Sciatic nerve (tissue), 2 donors: ENCODE measurements at places on chromosomes 16 and 17. TPM values are rescaled to one million over a fixed set of nuclear protein-coding genes. Genes with fewer than 3 reads are reported as not detected.
A peak's percentile ranks its signal among the peaks of the same experiment; 100 is the strongest.

DNA sequence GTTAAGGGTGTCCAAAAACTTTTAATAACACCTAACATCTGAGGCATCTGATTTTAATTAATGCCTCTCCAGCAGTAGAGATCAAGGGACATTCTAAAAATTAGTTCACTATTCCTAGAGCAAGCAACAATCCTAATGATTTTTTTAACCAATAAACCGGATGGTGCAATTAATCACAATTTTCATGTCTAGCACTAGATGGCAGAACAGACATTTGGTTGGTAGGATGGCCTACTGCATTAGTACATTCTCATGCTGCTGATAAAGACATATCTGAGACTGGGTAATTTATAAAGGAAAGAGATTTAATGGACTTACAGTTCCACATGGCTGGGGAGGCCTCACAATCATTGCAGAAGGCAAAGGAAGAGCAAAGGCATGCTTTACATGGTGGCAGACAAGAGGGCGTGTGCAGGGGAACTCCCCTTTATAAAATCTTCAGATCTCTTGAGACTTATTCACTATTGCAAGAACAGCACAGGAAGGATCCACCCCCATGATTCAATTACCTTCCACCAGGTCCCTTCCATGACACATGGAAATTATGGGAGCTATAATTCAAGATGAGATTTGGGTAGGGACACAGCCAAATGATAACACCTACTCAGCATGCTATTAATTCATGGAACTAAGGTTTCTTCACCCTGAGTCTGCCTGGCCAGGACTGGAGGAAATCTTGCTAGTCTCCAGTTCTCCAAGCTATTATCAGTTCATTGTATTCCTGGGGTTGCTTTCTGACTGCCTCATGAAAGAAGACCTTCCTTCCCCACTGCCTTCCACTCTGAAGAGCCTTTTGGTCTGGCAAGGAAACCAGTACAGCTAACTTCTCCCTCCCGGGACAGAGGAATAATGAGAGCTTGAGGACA, 24.8 kb downstream of the HS3ST3A1 start:
- DNase-seq: no peak

Gene ITFG1
- 50.0 TPM for total RNA-seq

GRCh38 chr17:72063756-72064450, 56.9 kb upstream of the SOX9 start:
- no peak for DNase-seq

Gene FAM171A2
- total RNA-seq: 3.7 TPM

Gene DLX4
- total RNA-seq: not detected

- DNase-seq: no peak
Observed at GRCh38 chr17:68840073-68840472, 115.1 kb downstream of the ABCA8 start.

- DNase-seq: no peak
Observed at GRCh38 chr16:89443727-89444084, 46.7 kb downstream of the ANKRD11 start.

- DNase-seq: no peak
Observed at GRCh38 chr17:66980896-66981295, 16.4 kb downstream of the CACNG4 start.

Gene EVPLL
- not detected for total RNA-seq

Gene LRRC37A2
- total RNA-seq: 15.2 TPM

- peak; percentile 92 for DNase-seq
Observed at GRCh38 chr16:28935924-28936783, 4.4 kb downstream of the CD19 start.

GRCh38 chr16:3021449-3022207, 1.5 kb downstream of the TNFRSF12A start:
- DNase-seq: peak; percentile 88

- DNase-seq: no peak
Observed at GRCh38 chr16:52500963-52501362, 46.0 kb downstream of the TOX3 start.

Gene CD300A
- 13.0 TPM for total RNA-seq

Gene PTX4
- not detected for total RNA-seq

- no peak for DNase-seq
Observed at GRCh38 chr16:54171626-54172537, 114.7 kb downstream of the IRX3 start.

DNA sequence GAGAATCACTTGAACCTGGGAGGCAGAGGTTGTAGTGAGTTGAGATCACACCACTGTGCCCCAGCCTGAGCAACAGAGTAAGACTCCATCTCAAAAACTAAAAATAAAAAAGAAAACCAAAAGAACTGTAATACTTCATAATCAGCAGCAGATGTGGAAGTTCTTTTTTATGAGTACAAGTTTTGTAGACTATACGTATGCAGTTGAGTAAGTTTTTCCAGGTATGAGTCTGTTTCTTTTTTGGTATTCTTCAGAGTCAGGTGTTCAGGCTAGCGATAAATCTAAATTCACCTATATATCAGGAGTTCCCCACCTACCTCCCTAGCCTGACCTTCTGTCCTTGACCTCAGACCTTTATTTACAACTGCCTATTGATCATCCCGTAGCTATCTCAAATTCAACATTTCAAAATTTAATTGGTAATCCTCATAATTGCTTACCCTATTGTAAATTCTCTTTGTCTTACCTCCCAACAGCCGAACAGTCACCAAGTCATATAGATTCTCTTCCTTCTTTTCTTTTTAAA, 10.7 kb downstream of the DCTN5 start:
- no peak for DNase-seq

GRCh38 chr17:65193305-65193704, 56.1 kb downstream of the RGS9 start:
- DNase-seq: no peak

DNA sequence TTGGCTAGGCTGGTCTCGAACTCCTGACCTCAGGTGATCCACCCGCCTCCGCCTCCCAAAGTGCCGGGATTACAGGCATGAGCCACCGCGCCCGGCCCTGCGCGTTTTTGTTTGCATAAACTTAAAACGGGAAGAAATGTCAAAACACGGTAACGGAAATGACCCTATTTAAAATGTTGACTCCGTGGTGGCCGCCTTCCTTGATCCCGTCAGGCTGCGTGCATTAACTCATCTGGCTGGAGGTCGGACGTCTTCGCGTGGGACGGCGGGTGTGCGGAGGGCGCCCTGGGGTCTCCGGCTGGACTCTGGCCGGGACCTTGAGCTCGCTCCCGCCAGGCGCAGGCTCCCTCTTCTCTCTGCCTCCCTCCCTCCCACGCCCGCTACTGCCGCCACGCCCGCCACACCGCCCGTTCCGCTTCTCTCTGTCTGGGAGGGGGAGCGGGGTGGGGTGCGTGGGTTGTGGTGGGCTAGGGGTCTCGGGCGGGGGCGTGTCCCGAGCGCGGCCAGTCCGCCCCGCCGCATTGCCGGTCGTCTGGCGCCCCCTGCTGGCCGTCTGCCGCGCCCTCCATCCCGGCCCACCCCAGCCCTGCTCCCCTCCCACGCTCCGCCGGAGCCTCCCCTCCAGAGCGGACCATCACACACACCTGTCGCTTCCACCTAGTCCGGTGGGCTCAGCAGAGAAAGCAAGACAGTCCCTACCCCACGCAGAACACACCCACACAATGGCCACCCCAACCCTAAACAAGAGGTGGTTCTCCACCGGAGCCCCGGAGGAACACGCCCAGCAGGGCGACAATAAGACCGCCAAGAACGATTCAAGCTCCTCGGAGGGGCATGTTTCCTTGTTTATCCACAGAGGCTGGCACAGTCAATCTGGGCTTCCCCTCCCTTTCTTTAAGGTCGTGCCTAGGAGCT, 1.2 kb upstream of the CCDC42 start:
- DNase-seq: peak; percentile 87

Gene BAHCC1
- 47.8 TPM for total RNA-seq

DNA sequence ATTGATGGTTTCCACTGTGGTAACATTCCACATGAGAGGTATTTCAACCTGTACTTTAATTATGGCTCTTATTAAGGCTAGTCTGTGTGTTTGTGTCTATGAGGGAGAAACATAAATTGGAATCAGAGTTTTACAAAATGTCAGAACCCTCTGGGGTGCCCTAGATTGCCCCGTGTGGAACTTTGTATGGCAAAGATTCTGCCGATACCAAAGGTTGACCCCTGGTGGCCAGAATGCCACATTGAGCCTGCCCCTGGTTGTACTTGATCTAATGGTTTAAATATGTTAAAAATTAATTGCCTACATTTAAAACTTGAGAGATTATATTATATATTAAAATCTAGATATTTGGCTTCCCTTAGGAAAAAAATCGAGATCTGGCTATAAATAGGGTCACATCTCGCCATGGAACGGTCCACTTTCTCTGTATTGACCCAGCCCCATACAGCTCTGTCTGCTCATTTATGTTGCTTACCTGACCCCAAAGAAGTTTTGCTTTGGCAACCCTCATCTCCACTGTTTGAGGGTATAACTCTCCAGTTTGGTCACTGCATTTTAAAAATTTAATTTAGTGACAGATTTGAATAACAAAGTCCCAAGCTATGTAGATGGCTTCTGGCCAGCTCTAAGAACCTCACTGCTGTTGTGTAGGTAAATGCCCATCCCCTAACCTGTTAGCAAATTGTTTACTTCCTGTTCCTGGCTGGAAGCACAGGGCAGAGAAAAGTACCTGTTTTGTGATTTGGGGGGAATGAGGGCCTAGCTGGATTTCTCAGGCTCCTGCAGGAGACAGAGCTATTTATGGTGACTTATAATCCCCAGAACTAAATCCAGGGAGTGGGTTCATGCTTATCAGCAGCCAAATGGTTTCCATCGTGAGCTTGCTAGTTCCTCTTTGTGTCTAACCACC, 95.0 kb downstream of the PLCG2 start:
- DNase-seq: peak; percentile 66

DNA sequence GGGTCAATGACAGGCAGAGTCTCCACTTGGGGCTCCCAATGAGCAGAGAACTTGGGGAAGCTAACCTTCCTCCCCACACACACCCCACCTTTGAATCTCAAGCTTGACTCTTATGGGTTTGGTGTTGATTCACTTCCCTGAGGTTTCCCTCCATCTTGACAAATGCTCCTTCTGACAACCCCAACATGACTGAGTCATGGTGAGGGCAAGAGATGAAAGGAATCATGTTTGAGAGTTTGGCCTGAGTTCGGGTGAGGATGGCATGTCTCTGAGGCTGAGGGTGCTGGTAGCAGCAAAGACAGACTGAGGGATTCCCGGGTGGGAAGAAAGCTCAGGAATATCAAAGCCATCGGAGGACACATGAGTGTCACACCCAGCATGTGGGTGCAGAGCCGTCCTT, 18.7 kb downstream of the KRT9 start:
- DNase-seq: no peak

GRCh38 chr16:89853306-89853993, 19.9 kb upstream of the TCF25 start:
- no peak for DNase-seq

Gene OSGIN1
- 11.5 TPM for total RNA-seq
